ENCODE measurements at places on chromosomes 1 and 21. TPM values are rescaled to one million over a fixed set of nuclear protein-coding genes. Genes with fewer than 3 reads are reported as not detected.

DNA sequence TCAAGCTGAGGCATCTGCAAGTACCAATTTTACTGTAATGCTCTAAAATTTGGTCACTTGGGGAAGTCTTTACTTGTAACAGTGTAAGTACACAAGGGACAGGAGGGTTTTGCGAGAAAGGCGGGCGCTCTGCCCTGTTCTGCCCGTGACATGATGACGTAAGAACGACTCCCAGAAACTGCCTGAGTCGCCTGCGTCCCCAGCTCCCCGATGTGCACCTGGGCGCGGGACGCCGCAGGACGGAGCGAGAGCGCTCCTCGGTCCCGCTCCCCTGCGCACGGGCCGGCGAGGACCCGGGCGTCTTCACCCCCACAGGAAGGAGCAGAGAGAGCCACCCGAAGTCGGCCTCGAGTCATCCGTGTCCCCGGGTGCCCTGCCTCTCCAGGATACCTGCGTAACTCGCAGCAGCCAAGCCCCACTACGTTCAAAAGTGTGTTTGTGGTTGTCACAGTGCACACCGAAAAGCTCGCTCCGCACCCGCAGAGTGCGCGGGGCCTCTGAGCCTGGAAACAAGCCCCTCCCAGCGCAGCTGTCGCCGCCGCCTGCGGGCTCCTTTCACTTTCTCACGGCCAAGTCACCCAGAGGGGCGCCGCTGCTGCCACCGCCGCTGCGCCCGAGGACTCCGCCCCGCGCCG lies 3.3 kb upstream of the ZBTB18 start:
- H3K27me3 ChIP-seq, result peaks cover 3% of the 10 kb centered on the region
- peaks cover 32% of the 10 kb centered on the region for H3K4me1 ChIP-seq
- H3K27ac ChIP-seq, result peak overlapping the region; percentile 100
- DNase-seq, result peak; percentile 90
- peaks cover 2% of the 10 kb centered on the region for H3K36me3 ChIP-seq

DNA sequence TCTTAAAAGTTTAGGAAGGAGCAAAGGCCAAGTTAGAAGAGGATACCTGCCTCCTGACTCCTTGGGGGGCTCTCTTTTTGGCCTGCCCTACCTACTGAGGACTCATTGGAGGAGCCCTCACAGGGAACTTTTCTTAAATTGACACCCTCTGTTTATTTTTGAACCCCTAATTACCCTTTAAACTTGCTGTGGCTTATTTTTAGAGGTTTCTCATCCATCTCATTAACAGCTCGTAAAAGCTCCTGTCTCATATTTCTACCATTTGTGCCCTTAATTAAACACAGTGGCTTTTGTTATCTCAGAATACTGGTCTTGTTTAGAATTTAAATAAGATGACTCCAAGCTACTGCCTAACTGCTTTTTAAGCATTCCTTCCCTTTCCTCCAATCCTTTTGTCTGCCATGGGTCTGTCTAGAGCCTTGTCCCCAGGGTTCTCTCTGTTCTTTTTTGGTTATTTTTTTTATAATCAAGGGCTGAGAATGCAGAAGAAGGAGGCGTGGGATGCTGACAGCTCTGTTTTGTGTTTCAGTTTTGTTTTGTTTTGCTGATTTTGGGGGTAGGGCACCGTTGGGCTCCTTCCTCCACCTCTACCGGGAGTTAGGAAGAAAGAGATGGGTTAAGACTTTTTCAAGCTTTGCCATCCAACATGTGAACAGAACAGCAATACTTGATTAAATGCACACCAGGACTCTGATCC lies 78.0 kb downstream of the SYT6 start:
- H3K27ac ChIP-seq, result no peak overlapping the region
- H3K36me3 ChIP-seq, result peaks cover 2% of the 10 kb centered on the region
- H3K4me3 ChIP-seq, result no peak overlapping the region
- peaks cover 6% of the 10 kb centered on the region for H3K27me3 ChIP-seq
- peaks cover 3% of the 10 kb centered on the region for H3K4me1 ChIP-seq

DNA sequence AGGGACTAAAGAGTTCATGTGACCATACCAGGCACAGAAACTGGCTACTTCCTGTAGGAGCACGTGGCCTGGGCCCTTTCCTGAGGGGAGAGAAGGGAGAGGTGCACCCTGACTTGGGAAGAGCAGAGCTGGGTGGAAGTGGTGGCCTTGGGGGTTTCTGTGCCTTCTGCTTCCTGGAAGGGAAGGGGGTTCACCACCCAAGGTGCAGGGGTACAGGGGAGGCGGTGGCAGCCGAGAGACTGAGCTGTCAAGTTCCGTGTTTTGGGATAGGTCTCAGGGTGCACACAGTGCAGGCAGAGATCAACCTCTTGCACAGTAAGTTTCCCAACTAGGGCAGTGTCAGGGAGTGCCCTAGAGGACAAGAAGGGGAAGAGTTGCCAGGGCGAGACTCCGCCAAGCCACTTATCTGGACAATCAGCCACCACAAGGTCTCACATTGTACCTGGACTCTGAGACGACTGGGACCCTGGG lies 10.1 kb downstream of the HECTD3 start:
- peak overlapping the region; percentile 72 for H3K27ac ChIP-seq
- H3K36me3 ChIP-seq, result peaks cover 5% of the 10 kb centered on the region
- H3K4me1 ChIP-seq, result peaks cover 11% of the 10 kb centered on the region
- no peak overlapping the region for H3K4me3 ChIP-seq
- H3K27me3 ChIP-seq, result no peaks in the 10 kb centered on the region
- DNase-seq, result no peak

DNA sequence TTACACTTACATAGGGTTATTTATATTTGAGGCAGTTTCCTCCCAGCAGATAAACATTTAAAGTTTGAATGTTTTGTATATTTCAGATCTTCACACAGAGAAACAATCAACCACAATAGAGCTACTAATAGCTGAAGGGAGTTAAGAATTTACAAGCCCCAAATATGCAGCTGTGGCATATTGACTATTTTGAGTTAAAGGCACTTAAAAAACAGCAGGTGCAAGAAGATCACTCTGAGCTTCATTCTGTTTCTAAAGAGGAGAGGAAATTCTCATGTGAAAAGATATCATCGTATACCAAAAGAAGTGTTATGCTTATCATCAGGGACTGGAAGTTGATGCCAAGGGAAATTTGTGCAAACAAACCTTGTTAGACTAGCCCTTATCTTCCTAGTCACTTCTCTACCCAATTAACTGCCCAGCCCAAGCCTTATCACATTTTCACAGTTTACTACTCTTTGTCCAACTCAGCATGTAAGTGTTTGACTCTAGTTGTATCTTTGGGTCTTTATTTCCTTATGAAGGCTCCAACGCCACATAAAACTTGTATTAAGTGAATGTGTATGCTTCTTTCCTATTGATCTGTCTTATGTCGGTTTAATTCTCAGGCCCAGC lies 66.3 kb upstream of the COG2 start:
- H3K4me1 ChIP-seq, result no peaks in the 10 kb centered on the region
- no peak overlapping the region for H3K4me3 ChIP-seq
- no peaks in the 10 kb centered on the region for H3K36me3 ChIP-seq
- H3K27ac ChIP-seq, result no peak overlapping the region

DNA sequence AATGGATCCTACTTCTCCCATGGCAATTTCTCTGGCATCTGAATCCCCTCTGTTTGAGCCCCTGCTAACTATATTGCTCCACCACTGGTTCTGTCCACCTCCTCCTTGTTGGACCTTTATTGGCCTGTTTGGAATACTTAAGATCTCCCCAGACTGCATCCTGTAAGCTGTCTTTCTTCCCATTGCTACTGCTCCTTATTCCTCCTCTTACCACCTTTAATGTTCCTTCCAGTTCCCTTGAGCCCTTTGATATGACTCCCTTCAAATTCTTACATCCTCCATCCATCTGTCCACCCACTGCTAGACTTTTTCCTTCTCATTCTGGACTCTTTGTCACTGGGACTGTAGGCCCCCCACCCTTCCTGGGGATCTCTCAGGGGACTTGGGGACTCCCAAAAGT lies 31.0 kb downstream of the LRIG2 start:
- no peaks in the 10 kb centered on the region for H3K27me3 ChIP-seq
- H3K4me3 ChIP-seq, result no peak overlapping the region
- H3K4me1 ChIP-seq, result no peaks in the 10 kb centered on the region

DNA sequence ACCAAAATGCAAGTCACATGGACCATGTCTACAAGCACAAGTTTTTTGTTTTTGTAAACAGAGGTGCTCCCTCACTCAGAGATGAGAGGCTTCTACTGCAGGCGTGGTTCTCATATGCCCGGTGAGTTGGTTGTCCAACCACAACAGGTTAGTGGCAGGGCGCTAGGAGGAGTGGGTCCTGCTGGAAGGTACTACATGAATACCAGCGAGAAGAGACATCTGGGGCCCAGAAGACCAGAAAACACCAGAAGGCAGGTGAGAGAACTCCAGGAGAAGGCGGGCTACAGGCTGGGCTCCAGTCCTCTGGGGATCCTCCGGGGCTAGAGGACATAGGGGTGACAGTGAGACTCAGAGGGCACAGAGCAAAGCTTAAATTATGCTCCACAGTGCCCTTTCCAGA lies 366.5 kb downstream of the MATN1 start:
- peaks cover 11% of the 10 kb centered on the region for H3K27me3 ChIP-seq
- no peak for DNase-seq
- no peak overlapping the region for H3K27ac ChIP-seq
- H3K4me3 ChIP-seq, result no peak overlapping the region

- DNase-seq, result no peak
- no peaks in the 10 kb centered on the region for H3K27me3 ChIP-seq
- H3K36me3 ChIP-seq, result peaks cover 57% of the 10 kb centered on the region
- H3K4me1 ChIP-seq, result peaks cover 21% of the 10 kb centered on the region
Measured at GRCh38 chr1:165683848-165684485, 14.4 kb downstream of the ALDH9A1 start.

GRCh38 chr1:208312706-208313105 lies 68.5 kb upstream of the PLXNA2 start:
- H3K4me1 ChIP-seq, result no peaks in the 10 kb centered on the region
- no peaks in the 10 kb centered on the region for H3K36me3 ChIP-seq
- H3K27me3 ChIP-seq, result peaks cover 13% of the 10 kb centered on the region

- no peak overlapping the region for H3K4me3 ChIP-seq
- H3K27me3 ChIP-seq, result no peaks in the 10 kb centered on the region
- H3K4me1 ChIP-seq, result peaks cover 23% of the 10 kb centered on the region
- H3K36me3 ChIP-seq, result peaks cover 5% of the 10 kb centered on the region
- H3K27ac ChIP-seq, result no peak overlapping the region
Measured at GRCh38 chr1:22048351-22049192, 3.9 kb upstream of the CDC42 start.

GRCh38 chr1:228849011-228849541 lies 113.8 kb downstream of the RHOU start:
- no peaks in the 10 kb centered on the region for H3K36me3 ChIP-seq
- no peak overlapping the region for H3K4me3 ChIP-seq
- no peak for DNase-seq
- no peak overlapping the region for H3K27ac ChIP-seq
- H3K4me1 ChIP-seq, result peaks cover 7% of the 10 kb centered on the region
- H3K27me3 ChIP-seq, result no peaks in the 10 kb centered on the region

GRCh38 chr1:28280977-28281381 lies 21.7 kb downstream of the SESN2 start:
- no peaks in the 10 kb centered on the region for H3K27me3 ChIP-seq
- no peak overlapping the region for H3K27ac ChIP-seq
- no peak for DNase-seq
- peaks cover 24% of the 10 kb centered on the region for H3K36me3 ChIP-seq

- H3K27me3 ChIP-seq, result peaks cover 57% of the 10 kb centered on the region
- DNase-seq, result peak; percentile 43
- H3K27ac ChIP-seq, result no peak within 1 kb of the TSS
- H3K4me3 ChIP-seq, result peak within 1 kb of the TSS; percentile 76
- peaks cover 22% of the 10 kb centered on the region for H3K4me1 ChIP-seq
Measured at GRCh38 chr1:15153184-15153841, at the start of gene TMEM51. Gene TMEM51, plus strand, starts transcription at chr1:15153747. Its CDS starts 61,341 bp downstream, at chr1:15215088.

The UTS2 gene
- 1.6 TPM for total RNA-seq

The WLS gene
- total RNA-seq, result not detected

The SELP gene
- total RNA-seq, result 0.83 TPM

The TRABD2B gene
- total RNA-seq, result not detected

The CELSR2 gene
- total RNA-seq, result 6.3 TPM

The ABCG1 gene
- total RNA-seq, result 12.2 TPM

The SERPINC1 gene
- total RNA-seq, result not detected

The LRRIQ3 gene
- total RNA-seq, result 1.7 TPM

The OR2T10 gene
- not detected for total RNA-seq

The C1orf198 gene
- 2.8 TPM for total RNA-seq

The ESPN gene
- total RNA-seq, result 1.7 TPM

The NTRK1 gene
- 13.9 TPM for total RNA-seq

The RGS4 gene
- not detected for total RNA-seq

The DYNLT5 gene
- total RNA-seq, result not detected

The ASAP3 gene
- total RNA-seq, result 1.3 TPM

The PER3 gene
- total RNA-seq, result 3.6 TPM

The S100A12 gene
- total RNA-seq, result not detected

All from activated naive CD8-positive, alpha-beta T cell treated with anti-CD3 and anti-CD28 coated beads, Interleukin-2, amount 10 ng/mL, durations not matched to agents 7 days and 5 days (primary cell).